ENCODE measurements at places on chromosomes 3 and 15.

DNA sequence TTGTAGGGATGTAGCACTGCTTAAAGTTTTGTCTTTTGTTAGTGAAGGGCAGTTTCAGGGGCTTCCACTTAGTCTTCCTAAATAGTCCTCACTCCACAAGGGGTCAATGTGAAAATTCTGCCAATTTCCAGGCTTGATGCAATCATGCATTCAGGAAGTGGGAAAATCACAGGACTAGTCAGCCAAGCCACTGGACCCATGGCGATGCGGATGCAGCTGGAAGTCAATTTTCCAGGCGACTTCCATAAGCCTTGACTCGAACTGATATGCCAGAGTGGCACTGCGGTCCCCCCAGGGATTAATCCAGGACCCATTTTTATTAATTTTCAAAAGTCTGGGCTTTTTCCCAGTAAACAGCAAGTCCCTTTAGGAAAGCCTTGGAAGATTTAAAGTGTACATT, 26.1 kb downstream of the GBE1 start:
- DNase-seq = no peak

DNA sequence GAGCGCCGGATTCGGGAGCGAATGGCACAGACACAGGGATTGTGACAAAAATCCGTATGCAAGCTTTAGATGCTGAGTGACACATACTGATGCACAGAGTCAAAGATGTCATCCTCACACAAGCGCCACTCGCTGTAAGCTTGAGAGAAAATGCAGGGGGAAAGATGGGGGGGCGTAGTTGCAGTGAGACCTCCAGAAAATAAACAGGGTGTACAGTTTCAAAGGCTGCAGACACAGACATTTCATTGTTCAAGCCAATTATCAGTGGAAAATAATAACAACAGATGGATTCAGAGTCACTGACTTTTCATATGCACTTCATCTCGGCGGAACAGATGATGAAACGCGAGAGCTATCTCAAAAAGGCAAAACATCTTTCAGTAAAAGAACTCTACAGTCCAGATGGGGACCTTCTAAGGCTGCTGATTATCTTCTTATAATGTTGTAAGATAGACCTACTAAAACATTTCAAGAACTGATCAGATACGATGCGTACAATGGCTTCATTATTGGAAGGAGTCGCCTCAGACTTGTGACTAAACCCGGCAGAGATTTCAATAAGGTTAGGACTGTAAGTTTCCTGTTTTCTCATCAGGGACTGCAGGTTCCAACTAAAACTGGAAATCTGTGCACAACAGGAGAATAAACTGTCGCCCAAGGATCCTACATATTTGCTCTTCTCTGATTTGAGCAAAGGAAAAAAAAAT, 275.4 kb downstream of the FOXP1 start:
- DNase-seq = no peak

DNA sequence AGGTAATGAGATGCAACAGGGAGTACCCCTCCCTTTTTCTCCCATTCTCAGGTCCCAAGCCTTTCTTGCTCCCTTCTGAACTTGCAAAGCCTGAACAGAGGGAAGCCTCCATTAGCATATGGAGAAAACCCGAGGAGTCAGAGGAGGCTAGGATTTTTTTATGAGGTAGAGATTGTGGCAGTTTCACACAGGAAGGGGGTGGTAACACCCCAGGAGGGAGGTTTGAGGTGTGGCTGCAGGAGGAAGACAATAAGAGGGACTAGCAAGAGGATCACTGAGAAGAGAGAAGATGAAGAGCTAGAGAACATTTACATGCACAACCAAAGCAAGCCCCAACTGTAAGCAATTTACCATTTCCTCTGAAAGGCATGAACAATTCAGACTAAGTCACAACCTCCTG, 322.7 kb downstream of the SV2B start:
- no peak for DNase-seq

DNA sequence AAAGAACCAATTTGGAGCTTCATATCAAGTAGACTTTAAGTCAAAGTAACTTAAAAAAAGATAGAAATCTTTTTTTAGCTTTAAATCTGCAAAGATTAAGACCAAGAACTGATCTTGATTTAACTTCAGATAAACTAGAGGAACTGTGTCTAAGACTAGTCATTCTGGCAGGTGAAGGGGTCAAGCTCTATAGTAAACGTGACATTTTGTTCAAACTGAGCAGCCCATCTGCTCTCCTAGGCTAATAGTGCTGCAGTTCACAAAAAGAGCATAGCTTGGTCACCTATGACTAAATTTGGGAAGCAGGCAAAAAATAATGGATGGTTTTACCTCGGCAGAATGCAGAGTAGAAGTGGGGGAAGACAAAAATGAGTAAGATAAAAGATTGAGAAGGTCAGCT, 168.8 kb upstream of the ALCAM start:
- no peak for DNase-seq

DNA sequence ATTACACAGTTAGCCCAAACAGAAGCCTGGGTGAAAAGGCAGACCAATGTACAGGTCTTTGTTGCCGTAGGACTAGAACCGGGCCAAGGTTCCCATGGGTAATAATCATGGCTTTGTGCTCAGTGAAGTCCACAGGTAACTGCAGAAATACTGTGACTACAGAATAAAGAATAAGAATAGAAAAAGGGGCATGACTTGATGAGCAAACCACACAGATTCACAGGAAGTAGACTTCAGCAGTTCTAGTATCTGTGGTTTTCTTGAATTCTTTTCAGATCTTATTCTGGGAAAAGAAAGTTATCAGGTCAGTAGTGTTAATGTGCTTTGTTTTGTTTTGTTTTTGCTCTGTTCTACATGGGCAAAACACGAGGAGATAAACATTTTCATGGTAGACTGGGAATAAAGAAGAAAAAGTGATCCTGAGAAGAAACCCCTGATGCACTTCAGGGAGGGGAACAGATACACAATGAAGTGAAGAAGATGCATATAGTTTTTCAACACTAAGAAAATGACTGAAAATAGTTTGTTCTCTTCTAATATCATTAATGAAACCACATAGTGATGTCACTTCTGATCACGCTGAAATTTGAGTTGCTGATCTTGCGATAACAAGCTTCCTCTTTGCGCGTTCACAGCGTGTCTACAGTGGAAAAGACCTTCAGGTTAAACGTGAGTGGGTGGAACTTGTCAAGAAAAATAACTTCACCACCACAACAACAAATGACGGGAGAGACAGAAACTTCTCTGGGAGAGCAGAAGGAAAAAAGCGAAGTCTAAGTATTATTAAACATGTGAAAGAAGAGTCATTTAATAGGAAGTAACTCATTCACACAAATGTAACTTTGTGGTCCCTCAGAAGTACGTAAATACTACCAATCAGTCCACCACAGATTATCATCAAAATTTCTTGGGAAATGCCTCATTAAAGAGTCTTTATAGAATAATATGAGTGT, 315.8 kb upstream of the SATB1 start:
- no peak for DNase-seq

GRCh38 chr3:194315965-194316361, 35.2 kb downstream of the CPN2 start:
- DNase-seq = peak; percentile 57

DNA sequence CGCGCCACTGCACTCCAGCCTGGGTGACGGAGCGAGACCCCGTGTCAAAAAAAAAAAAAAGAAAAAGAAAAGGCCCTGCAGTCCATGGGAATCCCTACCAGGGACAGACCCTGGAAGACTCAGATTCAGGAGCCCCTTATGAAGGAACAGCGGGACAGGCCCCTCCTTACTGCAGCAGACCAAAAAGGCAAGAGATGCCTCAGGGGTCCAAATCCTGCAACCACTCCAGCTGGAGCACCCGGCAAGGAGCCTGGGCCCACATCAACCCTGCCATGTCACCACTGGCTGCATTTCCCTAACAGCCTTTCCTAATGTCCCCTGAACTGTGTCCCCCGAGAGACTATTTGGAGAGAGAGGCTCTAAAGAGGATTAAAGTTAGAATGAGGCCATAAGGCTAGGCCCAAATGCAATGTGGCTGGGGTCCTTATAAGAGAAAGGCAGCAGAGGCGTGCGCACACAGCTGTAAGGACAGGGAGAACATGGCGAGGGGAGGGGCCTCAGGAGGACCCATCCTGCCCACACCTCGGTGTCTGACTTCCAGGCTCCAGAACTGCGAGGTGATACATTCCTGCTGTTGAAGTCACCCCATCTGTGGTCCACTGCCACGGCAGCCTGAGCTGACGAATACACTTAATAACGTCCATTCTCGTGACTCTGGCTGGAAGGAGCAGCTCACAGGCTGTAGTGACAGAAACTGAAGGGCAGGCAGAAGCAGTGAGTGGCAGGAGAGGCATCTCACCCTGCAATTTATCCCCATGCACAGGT, 78.1 kb downstream of the ATP10A start:
- DNase-seq = peak; percentile 93

GRCh38 chr3:32406486-32407408, 15.1 kb downstream of the CMTM7 start:
- no peak for DNase-seq

- no peak for DNase-seq
Measured at GRCh38 chr15:23913635-23914034, 226.5 kb upstream of the NDN start.

DNA sequence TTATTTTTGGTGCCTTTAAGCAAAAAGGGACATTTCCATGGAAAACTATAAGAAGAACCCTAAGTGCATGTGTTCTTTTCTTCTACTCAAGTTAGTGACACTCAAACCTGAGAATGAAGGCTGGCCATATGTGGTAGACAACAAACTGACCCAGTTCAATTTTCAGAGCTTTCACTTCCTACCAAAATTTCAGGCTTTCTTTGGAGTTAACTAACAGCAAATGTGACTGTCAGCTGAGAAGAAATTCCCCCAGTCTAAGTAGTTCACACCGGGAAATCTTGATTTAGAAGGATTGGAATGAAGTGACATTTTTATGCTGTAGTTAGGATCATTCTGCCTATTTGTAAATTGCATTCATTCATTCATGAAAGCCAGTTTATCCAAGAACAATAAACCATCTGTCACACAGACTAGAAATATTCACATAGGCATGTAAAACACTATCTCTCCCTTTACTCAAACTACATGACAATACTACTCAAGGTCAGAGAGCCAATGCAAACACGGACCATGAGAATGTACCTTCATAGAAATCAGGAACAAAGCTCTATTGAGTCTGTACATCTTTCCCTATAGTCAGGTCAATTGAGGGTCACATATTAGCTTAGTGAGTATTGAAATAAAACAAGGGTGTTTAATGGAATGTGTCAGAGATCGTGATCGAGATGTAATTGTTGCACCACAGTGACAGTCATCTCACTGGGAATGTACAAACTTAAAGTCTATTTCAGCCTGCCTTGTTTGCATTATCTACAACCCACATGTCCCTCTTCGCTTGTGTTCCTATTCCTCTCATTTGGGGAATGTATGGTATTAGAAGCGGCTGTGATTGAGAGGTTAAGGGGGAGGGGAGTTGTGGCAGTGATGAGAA, 113.8 kb upstream of the TGFBR2 start:
- no peak for DNase-seq

GRCh38 chr3:189143321-189143720, 28.4 kb upstream of the TPRG1 start:
- no peak for DNase-seq

DNA sequence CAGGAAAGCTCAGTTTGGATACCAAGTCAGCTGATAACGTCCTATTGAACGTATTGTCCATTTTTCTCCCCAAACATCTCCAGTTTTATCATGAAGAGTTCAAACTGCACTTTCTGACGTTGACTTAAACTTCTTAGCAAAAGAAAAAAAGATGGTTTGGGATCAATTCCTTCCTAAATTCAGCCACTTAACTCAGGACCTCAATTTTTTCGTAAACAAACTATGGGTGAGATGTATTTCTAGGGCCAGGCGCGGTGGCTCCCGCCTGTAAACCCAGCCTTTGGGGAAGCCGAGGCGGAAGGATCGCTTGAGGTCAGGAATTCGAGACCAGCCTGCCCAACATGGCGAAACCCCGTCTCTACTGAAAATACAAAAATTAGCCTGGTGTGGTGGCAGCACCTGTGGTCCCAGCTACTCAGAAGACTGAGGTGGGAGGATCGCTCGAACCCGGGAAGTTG, 464 bp upstream of the MRPS25 start:
- no peak for DNase-seq

DNA sequence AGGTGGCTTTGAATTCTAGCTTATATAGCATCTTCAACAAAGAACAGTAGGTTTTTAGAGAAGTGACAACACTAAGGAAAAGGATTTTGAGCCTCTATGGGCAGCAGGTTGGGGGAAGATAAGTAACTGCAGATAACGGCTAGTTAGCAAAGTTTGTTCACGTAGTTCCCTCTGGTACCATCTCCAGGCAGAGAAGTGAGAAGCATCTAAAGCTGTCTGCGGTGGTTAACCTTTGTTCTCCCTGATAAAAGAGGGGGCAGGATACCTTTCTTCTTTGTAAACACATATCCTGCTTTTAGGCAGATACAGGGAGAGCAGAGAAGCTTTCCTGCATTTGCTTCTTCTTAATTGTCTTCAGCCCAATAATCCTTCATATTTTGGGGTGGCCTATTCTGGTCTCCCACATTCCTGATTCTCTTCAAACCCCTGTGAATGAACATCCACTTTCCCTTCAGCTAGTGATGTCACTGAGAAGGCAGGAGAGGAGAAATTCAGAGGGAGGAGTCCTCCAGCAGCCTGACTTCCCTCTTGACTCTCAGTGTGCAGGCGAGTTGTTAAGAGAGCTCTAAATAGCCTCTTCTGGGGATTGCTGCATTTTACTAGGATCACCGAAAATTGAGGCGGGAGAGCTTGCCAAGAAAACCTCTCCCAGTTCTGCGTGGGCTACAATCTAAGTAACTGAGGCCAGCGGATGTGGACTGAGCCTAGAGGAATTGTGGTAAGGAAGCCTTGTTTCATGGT, 393.7 kb upstream of the C2CD4B start:
- peak; percentile 64 for DNase-seq

- DNase-seq = no peak
Measured at GRCh38 chr3:149101641-149102040, 15.3 kb upstream of the HLTF start.

DNA sequence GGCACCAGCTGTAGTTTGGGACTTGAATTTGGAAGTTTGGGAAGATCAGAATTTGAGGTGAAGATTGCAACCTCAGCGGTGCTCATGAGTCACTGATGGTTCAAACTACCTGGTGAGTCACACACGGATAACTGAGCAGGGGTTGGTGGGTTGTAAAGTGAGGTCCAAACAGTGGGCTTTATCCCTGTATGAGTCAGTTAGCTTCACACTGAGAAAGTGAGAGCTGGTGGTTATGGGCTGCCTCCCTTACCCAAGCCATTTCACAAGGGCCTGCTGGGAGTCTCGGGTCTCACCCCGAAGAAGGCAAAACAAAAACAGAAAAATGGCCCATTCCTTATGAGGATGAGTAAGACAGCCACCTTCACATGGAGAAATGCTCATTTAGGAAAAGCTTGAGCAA, 77.0 kb downstream of the ITGA11 start:
- peak; percentile 61 for DNase-seq

- DNase-seq = no peak
Measured at GRCh38 chr3:4595710-4596113, 102.6 kb downstream of the ITPR1 start.

- DNase-seq = no peak
Measured at GRCh38 chr3:167203062-167203461, 177.0 kb downstream of the ZBBX start.
